Activated CD8-positive, alpha-beta memory T cell treated with anti-CD3 and anti-CD28 coated beads for 1 hour (primary cell): ENCODE measurements at places on chromosomes 13 and 19.

DNA sequence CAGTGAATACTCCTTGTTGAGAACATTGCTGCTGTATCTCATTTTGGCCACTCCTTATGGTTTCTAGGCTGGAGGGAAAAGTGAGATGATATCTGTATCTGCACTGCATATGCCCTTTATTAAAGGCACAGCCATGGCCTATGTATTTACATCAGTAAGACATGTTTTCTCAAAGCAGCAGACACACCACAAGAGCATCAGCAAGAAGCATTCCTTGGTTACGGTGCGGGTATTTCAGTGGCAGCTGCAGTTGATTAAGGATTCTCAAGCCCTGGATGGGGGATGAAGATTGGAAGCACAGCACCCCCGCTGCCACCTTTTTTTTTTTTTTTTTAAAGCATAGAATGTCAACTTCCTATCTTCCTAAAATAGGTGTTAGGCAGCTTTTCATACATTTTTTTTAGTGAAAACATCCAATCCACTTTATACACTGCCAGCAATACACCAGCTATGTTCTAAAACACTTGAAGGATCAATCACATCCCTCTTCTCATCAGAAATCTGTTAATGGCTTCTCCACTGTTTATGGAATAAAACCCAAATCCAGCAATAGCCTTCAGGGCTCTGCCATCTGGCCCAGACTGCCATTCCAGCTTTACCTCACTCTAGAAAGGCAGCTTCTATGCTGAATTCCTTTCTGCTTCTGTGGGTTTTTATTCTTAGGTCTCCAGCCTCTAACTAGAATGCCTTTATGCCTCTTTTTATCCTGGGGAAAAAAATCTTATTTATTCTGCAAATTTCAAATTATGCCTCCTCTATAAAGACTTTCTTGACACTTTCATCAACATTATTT lies 331.0 kb downstream of the DNAJC15 start:
- no peak for DNase-seq

DNA sequence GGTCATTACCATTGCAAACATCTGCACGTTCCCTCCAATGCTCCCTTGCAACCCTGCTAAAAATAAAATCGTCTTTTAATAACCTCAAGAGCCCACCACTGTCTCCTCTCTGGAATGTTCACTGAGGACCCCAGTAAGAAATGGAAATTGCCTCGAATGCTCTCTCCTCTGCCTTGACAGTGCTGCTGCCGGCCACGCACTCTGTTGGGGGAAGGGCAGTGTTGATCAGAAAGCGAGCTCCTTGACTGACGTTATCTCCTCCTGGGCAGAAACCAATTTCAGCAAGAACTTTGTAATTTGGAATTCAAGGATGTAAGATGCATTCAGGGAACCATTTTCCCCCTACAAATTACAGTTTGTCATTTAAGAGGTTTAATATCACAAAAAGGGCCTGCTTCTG lies 718.5 kb downstream of the UQCRFS1 start:
- no peak for DNase-seq

- DNase-seq = no peak
Observed at GRCh38 chr19:49656456-49657109, 9.1 kb downstream of the IRF3 start.

GRCh38 chr13:45796426-45797235 lies 54.9 kb downstream of the SIAH3 start:
- DNase-seq = no peak

GRCh38 chr13:97198753-97199152 lies 23.4 kb upstream of the MBNL2 start:
- DNase-seq = no peak

DNA sequence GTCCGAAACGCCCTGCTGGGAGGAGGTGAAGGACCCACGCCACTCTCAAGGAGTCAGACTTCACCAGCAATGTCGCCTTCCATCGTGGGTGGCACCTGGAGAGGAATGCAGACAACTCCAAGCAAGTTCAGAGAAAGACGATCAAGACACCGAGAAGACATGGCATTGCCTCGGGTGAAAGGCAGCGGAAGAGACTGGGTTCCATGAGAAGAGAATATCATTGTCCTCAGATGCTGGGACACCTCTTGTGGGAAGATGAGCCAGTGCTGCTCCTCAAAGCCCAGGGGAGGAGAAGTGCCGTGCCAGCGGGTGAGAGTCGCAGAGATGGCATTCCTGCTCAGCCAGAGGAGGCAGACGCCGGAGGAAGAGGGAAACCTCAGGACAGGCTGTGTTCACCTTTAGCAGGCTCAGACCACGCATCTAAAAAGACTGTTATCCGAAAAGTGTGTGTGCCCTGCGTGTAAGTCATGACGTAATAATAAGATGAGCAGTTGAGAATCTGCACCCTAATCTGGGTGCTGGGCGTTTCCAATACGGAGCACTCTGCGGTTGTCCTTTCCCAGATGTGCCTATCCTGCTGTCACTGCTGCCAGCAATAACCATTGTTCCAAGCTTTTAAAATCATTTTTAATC lies 144.6 kb upstream of the SPACA7 start:
- DNase-seq = no peak

- no peak for DNase-seq
Observed at GRCh38 chr13:40515702-40516101, 150.7 kb downstream of the FOXO1 start.

- DNase-seq = no peak
Observed at GRCh38 chr13:47046706-47047105, 149.9 kb upstream of the HTR2A start.

DNA sequence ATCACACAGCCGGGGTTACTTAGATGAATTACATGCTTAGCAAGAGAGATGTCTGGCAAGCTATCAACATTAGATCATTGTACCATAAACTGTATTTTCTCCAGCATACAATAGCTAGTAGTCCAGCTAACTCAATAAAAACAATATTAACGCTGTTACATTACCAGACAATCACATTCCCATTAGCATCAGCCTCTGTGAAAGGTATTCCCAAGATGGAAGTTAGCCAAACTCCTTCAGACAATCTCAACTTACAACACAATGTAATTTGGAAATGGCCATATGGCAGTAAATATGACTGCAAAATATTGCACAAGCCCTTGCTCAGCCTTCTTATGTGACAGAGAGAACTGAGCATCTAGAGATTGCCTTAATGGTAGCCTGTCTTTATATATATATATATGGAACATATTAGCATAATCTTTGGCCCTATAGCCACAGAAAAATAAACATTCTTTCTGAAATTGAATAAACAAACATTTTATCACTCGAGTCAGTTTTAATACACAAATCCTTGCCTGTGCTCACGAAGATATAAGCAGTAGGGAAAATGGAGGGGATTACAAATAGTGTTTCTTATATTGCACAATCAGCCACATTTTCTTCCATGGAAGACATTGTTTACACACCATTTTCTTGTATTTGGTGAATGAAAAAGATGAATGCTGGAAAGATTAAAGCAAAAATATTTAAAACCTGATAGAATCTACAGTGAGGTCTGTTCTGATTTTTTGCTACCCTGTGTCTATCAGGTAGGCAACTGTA lies 1060.5 kb downstream of the DIAPH3 start:
- DNase-seq = no peak

- no peak for DNase-seq
Observed at GRCh38 chr19:45305421-45305820, 17.3 kb downstream of the CKM start.

DNA sequence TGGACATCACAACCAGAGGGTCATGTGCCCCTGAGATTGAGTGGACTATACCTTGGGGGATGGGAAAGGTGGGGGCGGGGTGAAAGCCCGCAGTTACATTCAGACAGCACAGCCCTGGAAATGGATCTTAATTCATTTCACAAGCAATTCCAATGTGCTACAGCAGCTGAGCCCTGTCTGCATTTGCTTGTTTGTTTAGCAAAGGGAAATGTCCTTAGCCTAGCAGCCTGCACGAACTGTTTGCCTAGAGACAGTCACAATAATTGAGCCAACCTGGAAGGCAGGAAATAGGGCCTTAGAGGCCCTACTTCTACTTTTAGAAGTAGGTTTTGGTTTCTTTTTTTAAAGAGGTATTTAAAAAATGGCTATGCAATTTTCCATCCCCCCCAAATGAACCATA lies 177.3 kb upstream of the KL start:
- DNase-seq = no peak

DNA sequence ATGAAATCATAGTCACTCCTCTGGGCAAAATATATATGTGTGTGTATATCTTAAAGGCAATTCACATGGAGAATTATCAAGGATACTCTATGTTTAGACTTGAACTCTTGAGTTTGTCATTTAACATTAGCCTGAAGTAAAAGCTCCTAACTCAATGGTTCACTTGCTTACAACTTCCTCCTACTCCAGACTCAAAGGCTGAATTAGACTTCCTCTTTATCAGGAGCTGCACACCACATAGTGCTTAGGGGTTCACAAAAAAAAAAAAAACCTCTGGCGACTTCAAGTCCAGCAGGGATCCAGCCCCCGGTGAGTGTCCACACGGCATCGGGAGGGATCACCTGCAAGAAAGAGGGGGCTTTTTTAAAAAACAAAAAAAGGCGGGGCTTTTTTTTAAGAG lies 68.2 kb upstream of the LSM14A start:
- no peak for DNase-seq

DNA sequence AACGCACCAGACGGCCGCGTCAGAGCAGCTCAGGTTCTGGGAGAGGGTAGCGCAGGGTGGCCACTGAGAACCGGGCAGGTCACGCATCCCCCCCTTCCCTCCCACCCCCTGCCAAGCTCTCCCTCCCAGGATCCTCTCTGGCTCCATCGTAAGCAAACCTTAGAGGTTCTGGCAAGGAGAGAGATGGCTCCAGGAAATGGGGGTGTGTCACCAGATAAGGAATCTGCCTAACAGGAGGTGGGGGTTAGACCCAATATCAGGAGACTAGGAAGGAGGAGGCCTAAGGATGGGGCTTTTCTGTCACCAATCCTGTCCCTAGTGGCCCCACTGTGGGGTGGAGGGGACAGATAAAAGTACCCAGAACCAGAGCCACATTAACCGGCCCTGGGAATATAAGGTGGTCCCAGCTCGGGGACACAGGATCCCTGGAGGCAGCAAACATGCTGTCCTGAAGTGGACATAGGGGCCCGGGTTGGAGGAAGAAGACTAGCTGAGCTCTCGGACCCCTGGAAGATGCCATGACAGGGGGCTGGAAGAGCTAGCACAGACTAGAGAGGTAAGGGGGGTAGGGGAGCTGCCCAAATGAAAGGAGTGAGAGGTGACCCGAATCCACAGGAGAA lies 1.9 kb downstream of the PPP1R12C start:
- no peak for DNase-seq

DNA sequence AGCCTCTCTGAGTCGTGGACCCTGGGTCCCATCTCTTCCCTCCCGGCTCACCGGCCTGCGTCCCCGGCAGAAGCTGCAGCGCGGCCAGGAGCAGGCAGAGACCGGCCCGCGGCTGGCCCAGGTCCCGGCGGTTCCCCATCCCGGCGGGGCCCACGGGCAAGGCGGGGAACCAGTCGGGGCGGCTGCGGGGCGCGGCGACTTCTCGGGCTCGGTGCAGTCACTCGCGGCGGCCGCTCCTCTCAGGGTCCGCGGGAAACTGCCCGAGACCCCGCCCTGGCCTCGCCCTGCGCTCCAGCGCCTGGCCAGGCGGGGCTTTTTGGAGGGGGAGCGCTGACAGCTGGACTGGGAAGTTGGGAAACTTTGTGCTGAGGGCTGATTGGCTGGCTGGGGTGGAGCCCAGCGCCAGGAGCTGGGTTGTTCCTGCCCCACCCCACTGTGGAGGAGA lies at the start of gene COL5A3:
Gene COL5A3, minus strand, starts transcription at position 258 of the 445 bp plus-strand sequence. Its CDS starts 119 bp downstream, at position 139.
- DNase-seq = no peak

- DNase-seq = no peak
Observed at GRCh38 chr19:51375504-51376221, 3.2 kb upstream of the NKG7 start.

DNA sequence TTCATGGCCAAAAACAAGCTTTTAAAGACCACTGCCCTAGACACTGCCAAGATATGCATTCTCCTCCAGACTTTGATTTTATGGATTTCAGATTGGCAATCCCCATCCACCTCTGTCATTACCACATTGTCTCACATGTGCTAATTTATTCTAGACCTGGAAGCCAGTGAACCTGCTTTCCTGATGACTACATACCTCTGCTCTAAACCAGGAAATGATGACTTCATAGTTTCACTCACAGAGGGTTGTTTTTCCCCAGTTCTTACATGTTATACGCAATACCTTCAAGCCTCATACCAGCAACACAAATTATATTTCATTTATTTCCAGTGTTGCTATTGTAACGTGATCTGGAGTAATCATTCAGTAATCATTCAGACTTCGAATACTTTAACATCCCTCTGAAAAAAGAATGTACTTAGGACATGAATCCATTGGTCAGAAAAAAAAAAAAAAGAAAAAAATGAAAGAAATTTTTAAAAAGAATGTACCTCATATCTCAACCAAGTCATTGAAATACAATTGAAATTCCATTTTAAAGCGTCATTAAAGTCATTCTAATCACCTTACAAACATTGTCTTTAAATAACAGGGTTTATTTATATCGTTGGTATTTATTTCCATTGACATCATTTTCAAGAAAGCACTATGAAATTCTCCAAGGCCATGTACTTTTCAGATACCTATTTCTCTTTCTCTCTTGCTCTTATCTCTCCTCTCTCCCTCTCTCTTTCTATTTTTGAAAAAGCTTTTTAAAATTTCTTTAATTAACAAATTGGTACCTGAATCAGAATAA lies 33.4 kb upstream of the KLF5 start:
- DNase-seq = no peak

DNA sequence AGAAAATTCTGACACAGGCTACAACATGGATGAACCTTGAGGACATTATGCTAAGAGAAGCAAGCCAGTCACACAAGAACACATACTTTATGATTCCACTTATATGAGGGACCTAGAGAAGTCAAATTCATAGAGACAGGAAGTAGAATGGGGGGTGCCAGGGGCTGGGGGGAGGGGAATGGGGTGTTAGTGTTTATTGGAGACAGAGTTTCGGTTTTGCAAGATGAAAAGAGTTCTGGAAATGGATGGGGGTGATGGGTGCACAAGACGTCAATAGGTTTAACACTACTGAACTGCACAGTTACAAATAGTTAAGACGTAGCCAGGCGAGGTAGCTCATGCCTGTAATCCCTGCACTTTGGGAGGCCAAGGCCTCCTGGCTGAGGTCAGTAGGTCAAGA lies 3.5 kb upstream of the ZNF787 start:
- no peak for DNase-seq

DNA sequence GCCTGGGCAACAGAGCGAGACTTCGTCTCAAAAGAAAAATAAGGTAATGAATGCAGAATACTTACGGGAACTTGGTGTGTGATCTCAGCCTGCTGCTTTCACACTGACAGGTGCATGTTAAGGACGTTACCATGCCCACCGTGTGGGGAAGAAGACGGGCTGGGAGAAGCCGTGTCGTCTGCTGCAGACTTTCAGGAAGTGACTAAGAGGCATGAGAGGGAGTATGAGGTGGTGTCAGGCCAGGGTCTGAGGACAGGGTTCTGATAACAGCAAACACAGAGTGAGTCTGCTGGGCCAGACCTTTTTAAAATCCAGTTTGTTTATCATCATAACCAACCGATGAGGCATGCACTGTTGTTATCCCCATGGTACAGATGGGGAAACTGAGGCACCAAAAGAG lies 13.6 kb upstream of the GALP start:
- no peak for DNase-seq
